ENCODE measurements at places on chromosomes 7 and 10.

GRCh38 chr7:6299774-6300173, 27.4 kb upstream of the CYTH3 start:
- no peak for DNase-seq

GRCh38 chr10:59993931-59994330, 87.6 kb upstream of the CCDC6 start:
- no peak for DNase-seq

GRCh38 chr10:126205486-126206205, 182.6 kb downstream of the ADAM12 start:
- no peak for DNase-seq

DNA sequence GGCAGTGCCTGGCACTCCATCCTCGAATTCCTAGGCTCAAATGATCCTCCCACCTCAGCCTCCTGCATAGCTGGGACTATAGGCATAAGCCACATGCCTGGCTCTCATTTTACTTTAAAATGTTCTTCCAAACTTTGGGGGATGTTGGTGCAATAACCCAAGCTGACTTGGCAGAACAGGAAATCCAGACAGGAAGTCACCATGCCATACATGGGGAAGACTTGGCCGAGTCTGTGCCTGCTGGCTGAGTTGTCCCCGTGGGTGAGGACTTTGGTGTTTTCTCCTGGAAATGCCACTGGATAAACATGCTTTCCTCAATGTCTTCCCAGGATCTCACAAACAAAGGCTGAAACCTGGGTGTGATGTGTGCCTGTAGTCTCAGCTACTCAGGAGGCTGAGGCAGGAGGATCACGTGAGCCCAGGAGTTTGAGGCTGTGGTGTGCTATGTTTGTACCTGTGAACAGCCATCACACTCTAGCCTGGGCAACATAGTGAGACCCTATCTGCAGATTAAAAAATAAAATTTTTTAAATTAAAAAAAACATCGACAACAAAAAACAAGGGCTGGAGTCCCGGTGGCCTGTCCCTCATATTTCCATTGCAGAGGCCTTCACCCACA, 19.8 kb downstream of the HKDC1 start:
- no peak for DNase-seq

All from HCT116 (cell line).